ENCODE measurements at places on chromosomes 4 and X.

DNA sequence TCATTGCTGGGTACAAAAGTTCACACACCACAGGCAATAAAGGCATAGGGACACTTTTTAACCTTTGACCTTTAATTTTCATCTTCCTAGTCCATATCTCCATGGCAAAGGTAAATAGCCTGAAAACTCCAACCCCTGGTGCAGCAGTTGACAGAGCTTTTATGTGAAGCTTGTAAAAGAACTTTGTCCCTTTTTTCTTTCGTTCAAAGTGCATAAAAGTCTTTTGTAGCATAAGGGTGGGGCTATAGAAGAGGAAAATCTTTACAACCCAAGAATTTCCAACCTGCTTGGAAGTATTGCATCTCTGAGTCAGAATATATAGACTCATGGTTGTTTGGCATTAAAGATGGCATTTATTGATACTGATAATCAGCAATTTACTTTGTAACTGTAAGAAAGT, 20.4 kb downstream of the POF1B start:
- no peak for DNase-seq

DNA sequence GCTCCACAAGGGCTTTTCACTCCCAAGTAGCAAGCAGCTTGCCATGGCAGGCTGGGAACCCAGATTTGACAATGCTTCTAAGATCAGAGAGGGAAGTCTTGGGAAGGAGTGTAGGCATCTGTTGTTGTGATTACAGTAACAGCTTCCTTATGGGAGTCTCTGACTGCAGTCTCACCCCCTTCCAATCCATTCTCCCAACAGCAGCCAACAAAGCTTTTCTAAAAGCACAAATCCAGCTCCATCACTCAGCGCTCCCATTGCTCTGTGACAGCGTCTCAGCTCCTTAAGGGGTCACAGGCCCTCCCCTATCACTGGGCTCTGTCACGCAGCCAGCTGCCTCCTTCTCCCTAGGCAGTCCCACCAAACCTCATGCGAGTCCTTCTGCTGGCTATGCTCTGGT, 7.1 kb downstream of the IGFBP7 start:
- DNase-seq: no peak

DNA sequence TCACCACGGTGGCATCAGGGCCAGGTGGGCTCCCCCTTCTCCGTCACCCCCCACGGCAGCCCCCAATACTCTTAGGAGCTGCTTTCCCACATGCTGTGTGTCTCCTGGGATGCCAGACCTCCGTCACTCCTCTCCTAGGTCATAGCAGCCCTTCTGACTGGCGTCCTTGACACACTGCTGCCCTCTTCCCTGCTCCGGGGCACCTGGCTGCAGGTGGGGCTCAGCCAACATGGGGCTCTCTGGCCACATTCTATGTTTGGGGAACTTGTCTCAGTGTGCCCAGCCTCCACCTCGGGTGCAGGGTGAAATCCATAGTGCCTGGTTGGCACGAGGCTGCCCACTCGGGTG, 13.8 kb downstream of the TMEM175 start:
- no peak for DNase-seq

DNA sequence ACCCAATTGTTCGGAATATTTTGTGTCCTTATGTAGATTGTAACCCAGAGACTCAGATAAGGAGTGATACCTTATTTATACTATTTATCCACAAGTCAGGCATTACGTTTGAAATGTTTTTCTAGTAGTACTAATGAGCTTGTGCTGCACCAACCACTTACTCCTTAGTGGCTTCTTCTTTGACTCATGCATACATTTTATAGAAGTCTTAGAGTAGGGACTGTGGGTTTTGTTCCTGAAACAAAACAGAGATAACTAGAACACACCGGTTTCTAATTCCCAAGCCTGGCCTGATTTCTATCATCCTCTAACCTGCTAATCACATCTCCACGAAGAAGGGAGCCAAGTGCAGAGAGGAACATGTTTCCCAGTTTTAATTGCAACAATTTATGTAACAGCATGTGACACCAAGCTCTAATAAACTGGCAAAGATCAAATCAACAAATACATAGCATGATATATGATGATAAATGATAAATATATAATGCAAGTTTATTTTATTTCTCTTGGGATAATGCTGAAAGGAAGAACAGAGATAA, 32.3 kb downstream of the MGARP start:
- no peak for DNase-seq

DNA sequence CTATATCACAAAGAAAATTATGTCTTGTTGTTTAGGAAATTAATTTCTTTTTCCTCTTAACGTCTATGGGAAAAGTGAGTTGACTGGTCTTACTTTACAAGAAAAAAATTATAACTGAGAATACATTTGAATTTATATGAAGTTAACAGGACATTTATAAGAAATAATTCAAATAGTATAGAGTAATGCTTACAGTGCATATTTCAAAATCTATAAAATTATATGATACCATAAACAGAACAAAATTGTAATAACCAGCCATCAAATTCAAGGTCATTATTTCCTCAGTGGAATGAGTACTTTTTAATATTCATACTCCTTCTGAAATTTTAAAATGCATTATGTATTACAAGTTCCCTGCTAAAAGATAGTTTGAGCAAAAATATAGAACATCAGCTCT, 884.5 kb downstream of the TECRL start:
- DNase-seq: no peak

- no peak for DNase-seq
These were observed 566.7 kb upstream of the PCDH7 start for GRCh38 chr4:30153427-30153826.

DNA sequence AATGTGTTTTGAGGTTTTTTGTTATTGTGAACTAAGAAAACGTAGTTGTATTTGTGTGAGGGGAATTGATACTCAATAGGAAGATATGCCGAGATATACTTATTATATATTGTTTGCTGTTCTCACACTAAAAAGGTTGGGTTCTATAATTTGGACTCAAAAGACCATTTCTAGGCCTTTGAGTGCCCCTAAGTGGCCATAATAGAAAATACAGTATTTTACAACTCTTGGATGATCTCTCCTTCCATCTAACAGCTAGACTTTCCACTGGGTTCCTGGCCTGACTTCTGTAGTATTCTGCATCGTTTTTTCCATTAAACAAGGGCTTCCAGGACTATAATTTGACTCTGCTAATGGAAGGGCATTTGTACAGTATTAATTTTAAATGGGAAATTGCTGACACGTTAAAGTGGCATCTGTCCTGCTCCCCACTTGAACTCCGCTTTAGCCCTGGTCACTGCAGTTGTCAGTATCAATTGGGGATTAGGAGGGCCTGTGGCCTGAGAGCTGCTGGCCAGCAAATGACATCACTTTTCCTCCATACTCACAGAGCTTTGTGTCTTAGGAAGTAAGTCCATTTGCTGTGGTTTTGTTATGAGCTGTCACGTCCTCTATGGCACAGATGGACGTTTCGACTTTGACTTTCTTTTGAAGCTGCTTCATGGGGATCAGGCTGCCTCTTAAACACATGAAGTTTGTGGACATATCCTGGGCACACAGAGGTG, 176.9 kb downstream of the SLIT2 start:
- DNase-seq: peak; percentile 27

GRCh38 chrX:49704691-49705404, 9.1 kb upstream of the PAGE1 start:
- DNase-seq: no peak

DNA sequence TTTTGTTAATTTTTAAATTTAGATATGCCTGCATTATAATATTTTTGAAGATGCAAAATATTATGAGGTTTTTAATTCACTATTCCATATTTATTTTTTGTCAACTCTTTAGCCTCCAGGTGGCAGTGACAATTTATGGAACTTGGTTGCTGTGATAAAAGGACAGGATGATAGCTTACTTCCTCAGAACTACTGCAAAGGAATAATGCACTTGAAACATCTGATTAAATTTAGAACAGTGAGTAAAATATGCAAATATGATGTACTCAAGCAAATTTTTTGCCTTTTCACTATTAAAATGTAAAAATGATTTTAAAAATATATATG, 45.1 kb downstream of the SPATA4 start:
- DNase-seq: peak; percentile 5

GRCh38 chr4:115453416-115453815, 340.0 kb upstream of the NDST4 start:
- no peak for DNase-seq

DNA sequence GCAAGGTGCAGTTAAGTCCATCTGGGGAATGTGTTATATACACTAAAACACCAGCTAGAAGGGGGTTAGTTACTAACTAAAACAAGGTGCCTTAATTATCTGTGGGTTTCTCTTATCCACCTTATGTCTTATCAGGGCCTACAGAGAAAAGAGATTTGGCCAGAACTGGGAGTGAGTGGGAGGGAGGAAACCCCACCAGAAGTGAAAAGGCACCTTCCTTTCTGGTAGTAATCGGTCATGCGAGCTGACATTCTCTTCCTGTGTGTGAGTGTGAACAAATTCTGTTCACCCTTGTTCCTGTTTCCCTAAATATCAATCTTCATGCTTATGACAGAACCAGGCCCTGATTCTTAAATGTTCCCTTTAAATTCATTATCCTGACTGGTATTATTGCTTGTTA, 43.5 kb downstream of the SRPX2 start:
- no peak for DNase-seq

DNA sequence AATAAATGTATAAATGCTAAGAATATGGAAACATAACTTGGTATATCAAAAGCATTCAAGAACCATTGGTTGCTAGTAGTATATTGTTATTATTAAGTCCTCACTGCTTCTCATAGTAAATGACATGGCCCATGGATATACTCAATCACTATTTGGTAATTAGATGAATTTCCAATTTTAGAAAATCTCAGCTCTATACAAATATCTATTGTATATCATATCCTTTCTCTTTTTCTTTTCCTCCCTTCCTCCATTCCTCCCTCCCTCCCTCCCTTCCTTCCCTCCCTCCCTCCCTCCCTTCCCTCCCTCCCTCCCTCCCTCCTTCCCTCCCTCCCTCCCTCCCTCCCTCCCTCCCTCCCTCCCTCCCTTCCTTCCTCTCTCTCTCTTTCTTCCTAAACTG, 514.4 kb upstream of the LCORL start:
- no peak for DNase-seq

DNA sequence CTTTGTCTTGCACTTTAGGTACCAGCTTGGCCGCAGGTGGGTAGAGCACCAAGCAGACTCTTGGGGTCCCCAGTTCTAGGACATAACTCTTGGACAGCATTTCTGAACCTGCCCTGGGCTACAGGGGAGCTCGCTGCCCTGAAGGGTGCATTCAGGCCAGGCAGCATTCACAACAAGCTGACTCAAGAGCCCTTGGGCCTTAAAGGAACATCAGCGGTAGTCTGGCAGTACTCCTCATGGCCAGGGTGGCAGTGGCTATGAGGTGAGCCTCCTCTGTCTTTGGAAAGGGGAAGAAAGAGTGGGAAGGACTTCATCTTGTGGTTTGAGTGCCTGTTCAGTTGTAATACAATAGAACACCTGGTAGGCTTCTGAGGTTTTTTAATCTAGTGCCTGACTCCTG, 24.8 kb upstream of the SMARCA5 start:
- DNase-seq: no peak
